Hematopoietic multipotent progenitor cell treated with erythropoietin and hydrocortisone succinate and interleukin-3 and kit ligand, for 17 days (in vitro differentiated cells): ENCODE measurements at places on chromosomes 6 and 20.

GRCh38 chr6:3045369-3045768 lies 22.9 kb upstream of the RIPK1 start:
- DNase-seq, result no peak

GRCh38 chr6:1296542-1296941 lies 15.4 kb upstream of the FOXQ1 start:
- no peak for DNase-seq

DNA sequence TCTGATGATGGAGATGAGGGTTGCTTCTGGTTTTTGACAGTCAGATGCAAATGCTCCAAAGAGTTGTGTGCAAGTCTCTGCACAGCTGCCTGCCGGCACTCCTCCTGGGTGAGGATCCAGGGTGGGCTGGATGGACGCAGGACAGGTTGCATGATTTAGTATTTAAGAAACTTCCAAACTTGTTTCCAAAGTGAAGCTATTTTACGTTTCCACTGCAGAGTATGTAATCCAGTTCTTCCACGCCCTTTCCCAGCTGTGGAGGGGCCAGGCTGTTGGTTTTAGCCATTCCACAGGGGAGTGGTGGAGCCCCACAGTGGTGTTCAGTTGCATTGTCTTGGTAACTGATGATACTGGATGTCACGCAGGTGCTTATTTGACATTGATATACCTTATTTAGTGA lies 157.3 kb downstream of the THBS2 start:
- DNase-seq, result no peak

DNA sequence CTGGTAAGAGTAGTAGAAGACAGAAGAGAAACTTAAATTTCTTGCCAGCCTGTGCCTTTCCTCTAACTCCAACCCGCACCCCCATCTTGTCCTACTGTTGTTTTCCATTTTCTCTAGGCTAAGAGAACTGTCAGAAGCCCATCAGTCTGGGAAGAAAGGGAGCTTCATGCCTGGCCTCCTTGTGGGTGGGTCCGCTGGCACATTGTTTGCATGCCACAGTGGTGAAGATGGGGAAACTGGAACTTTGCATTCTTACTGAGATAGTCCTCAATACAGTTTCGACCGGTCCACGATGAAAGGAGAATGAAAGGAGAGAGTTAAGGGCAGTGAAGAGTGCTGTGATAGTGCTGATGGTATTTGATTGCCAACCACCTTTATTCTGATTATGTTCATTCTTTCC lies 103.1 kb downstream of the TCP11 start:
- DNase-seq, result no peak

GRCh38 chr6:138161338-138162110 lies at the start of gene ARFGEF3:
Gene ARFGEF3, plus strand, starts transcription at chr6:138161939. Its CDS starts 148 bp downstream, at chr6:138162087.
- DNase-seq, result no peak

DNA sequence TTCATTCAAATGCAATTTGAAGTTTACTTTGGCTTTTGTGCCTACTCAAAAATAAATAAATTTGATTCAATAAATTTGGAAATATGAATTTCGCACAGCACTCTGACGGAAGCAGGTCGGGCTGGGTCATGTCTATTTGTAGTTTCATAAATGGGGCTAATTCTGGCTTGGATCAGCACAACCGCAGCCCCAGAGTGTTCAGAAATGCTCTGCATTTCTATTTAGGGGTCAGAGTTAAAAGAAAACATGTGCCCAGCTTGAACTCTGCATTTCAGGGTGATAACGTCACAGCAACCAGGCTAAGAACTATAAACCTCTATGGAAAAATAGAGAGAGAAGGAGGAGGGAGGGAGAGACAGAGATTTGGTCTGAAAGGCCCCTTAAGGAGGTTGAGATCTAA lies 480.9 kb upstream of the NOX3 start:
- no peak for DNase-seq

GRCh38 chr6:10800810-10801209 lies 37.5 kb downstream of the MAK start:
- no peak for DNase-seq

DNA sequence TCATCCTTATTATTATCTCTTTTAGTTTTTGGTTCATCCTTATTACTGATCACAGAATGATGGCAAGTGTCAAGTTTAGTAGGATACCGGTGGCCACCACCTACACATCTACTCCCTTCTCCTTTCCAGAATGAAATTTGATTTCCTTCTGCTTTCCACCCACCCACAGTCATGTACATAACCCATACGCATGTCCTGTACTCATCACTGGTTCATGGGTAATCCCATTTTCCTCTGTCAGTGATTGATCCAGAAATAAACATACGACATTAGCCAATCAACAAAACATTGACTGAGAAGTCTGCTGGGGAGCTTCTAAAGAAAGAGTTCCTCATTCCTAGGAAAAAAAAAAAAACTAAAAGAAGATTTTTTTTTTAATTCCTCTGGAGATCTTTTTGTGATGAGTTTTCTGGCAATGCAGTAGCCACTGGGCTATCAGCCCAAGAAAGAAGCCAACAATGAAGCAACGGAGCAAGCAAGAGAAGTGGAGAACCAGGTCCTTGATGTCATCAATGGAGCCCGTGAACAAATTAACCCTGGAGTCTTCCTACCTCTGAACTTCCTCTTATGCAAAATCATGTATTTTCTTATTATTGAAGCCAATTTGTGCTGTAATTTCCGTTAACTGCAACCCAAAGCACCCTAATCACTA lies 127.8 kb downstream of the TASP1 start:
- DNase-seq, result no peak

DNA sequence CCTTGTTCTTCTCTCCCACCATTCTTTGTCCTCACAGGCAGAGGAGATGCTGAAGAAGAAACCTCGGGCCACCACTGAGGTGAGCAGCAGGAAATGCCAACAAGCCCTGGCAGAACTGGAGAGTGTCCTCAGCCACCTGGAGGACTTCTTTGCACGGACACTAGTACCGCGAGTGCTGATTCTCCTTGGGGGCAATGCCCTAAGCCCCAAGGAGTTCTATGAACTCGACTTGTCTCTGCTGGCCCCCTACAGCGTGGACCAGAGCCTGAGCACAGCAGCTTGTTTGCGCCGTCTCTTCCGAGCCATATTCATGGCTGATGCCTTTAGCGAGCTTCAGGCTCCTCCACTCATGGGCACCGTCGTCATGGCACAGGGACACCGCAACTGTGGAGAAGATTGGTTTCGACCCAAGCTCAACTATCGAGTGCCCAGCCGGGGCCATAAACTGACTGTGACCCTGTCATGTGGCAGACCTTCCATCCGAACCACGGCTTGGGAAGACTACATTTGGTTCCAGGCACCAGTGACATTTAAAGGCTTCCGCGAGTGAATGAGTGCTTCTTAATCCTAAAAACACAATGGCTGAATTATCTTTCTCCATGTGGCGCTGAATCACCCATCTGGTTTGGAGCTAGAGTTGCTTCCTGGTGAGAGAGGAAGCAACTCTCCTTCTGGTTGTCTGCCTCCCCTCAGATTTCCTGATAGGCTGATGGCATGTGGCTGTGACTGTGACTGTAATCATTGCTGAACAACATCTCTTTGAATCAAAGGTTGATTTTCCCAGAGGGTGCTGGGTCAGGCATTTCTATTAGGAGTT lies 4.6 kb downstream of the MAD2L1BP start:
- DNase-seq, result no peak
